ENCODE measurements at places on chromosomes 4 and X. TPM values are rescaled to one million over a fixed set of nuclear protein-coding genes. Genes with fewer than 3 reads are reported as not detected.

TDO2 gene
- total RNA-seq = not detected

PCSK1N gene
- total RNA-seq = 1.6 TPM

NRK gene
- total RNA-seq = 2.5 TPM

RAB40AL gene
- not detected for total RNA-seq

AMER1 gene
- total RNA-seq = 8.3 TPM

ADGRA3 gene
- total RNA-seq = 39.0 TPM

GLRA3 gene
- total RNA-seq = 0.28 TPM

VCX3B gene
- not detected for total RNA-seq

XG gene
- 0.17 TPM for total RNA-seq

SSX5 gene
- not detected for total RNA-seq

HSD17B13 gene
- 0.11 TPM for total RNA-seq

DUSP21 gene
- not detected for total RNA-seq

SLC10A6 gene
- total RNA-seq = not detected

FGF2 gene
- total RNA-seq = 29.8 TPM

GRCh38 chr4:25926462-25926861, 12.4 kb downstream of the SMIM20 start:
- DNase-seq = no peak

DNA sequence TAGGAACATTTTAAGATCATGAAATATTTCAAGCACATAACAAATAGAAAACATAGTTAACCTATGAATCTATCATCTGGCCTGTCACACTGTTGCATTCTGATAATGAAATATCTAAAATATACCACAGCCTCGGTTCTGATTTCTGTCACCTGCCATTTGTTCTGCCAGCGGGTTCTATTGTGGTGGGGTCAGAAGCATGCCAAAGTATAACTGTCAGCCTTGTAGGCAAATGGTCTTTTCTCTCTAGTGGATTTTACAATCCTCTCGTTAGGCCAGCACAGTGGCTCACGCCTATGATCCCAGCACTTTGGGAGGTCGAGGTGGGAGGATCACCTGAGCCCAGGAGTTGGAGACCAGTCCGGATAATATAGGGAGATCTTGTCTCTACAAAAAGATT, 47.9 kb downstream of the HTRA3 start:
- DNase-seq = no peak

DNA sequence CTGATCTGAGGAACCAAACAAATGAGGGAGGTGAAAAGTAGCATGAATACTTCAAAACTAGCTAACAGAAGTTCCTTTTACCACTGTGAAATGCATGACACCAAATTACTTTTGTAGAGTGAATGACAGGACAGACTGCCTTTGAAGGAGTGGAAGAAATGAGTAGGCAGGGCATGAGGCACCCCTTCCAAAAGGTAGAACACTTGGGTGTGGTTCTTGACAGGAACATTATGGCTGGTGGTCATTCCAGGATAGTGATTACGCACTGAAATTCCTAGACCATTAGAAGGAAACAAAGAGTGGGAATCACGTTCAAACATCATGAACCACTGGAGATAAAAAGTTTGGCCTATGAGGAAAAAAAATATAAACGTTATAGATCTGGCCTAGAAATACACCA, 4.9 kb downstream of the HUWE1 start:
- no peak for DNase-seq

DNA sequence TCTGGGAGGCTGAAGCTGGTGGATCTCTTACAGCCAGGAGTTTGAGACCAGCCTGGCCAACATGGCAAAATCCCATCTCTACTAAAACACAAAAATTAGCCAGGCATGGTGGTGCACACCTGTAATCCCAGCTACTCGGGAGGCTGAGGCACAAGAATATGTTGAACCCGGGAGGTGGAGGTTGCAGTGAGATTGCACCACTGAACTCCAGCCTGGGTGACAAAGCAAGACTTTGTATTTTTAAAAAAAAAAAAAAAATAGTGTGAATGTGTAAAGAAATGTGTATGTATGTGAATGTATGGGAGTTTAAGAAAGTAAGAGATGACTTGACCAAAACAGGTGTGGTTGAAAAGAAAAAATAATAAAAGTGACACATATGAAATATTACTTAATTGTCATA, 167.7 kb upstream of the TEX13C start:
- DNase-seq = no peak

DNA sequence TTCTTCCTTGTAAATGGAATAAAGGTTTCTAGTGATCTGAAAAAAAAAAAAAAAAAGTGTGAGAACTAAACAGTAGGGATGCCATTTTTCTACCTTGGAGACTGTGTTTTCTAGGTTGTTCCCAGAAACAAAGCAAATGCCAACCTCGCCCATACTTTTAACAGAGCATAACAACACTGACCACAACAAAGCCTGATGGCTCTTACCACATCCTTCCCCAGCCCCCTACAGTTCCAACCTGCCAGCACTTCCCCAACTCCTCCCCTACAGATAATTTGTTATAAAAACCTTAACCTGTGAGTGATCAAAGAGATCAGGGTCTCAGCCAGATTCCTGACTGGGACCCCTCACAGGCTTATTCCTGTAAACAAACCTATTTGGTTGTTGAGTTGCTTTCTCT, 940.0 kb downstream of the SH3BGRL start:
- DNase-seq = no peak

DNA sequence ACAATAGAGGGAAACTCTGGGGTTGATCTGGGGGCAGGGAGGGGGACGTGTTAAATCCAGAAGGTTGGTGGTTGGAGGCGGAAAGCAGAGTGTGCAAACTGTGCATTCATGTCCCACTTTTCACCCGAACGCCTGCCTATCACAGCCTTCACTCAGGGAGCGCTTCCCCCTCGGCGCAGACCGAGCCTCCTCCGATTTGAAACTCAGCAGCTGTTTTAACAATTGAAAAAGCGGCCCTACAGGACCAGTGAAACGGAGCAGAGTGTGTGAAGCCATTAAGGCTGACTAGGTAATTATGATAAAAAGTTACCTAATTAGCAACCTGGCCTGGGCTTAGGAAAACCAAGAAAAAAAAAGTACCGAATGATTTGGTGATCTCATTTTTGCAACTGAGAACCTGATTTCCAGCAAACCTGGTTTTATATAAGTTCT, 685 bp upstream of the NDNF start:
- DNase-seq = peak; percentile 28

DNA sequence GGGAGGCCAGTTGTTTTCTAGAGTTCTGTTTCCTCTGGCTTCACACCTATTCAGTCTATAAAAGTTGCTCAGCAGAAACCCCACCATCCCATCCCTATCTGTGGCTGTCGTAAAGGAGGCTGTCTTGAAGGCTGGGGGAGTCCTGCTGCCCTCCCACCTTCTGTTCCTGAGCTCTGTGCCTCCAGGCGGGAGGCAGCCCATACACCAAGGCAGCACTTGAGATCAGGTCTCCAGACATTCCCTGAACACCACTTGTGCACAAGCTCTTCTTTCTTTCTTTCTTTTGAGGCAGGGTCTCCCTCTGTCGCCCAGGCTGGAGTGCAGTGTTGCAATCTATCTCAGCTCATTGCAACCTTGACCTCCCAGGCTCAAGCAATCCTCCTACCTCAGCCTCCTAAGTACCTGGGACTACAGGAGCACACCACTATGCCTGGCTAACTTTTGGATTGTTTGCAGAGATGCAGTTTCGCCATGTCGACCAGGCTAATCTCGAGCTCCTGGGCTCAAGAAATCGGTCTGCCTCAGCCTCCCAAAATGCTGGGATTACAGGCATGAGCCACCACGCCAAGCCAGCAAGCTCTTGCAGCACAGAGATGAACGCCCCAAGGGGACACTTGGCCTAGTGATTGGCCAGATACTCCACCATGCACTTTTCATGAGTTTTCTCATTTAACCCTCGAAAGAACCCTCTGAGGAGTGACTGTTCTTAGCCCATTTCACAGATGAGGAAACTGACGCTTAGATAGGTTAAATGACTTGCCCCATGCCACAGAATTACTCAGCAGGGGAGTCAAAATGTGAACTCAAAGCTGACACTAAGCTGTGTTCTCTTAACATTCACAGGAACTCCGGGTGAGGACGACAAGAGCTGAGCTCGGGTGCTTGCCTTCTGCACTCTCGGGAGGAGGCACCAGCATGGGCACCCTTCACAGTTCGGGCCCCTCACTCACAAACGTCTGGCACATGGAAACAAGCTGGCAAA, 55.8 kb upstream of the ENPP6 start:
- no peak for DNase-seq

DNA sequence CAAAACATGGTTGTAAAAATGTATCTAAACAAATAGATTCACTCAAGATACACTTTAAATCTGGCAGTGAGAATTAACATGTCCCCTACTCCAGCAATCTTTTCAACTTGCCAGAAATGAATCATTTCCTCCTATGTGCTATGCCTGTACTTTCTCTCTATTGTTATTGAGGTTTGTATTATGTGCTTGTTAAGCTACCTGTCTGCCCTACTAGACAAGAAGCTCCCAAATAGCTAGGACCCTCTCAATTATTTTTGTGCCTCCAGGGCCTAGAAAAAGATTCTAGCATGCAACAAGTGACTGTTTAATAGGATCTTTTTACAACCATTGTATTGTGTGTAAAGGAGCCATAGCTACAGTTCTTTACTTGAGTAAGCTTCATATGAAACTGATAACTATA, 3.5 kb upstream of the SAP30 start:
- no peak for DNase-seq

- DNase-seq = no peak
These were observed 345.3 kb upstream of the TENM3 start for GRCh38 chr4:181897935-181898334.

DNA sequence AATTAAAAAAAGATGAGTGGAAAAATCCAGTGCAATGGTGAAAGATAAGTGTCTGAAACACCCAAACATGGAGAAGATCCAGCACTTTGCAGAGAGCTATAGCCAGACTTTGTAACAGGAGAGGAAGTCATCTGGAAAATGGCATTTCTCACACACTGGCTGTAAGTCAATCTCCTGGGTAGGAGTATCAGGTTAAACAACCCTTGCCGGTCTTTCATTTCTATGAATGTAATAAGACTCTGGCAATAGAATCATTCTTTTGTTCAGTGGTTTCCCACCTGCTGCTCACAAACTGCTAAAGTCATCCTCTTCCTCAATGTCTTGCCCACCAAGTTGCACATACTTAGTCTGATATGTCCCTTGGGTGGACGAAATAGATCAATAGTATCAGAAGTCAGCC, 94.0 kb upstream of the ATP8A1 start:
- DNase-seq = no peak

- no peak for DNase-seq
These were observed 171.1 kb downstream of the ZNF330 start for GRCh38 chr4:141391771-141392170.

GRCh38 chr4:5893591-5893990, 705 bp upstream of the CRMP1 start:
- DNase-seq = peak; percentile 39

GRCh38 chr4:66273110-66273509, 602.8 kb upstream of the EPHA5 start:
- no peak for DNase-seq

- no peak for DNase-seq
These were observed 9.7 kb upstream of the KLF3 start for GRCh38 chr4:38654273-38654672.

DNA sequence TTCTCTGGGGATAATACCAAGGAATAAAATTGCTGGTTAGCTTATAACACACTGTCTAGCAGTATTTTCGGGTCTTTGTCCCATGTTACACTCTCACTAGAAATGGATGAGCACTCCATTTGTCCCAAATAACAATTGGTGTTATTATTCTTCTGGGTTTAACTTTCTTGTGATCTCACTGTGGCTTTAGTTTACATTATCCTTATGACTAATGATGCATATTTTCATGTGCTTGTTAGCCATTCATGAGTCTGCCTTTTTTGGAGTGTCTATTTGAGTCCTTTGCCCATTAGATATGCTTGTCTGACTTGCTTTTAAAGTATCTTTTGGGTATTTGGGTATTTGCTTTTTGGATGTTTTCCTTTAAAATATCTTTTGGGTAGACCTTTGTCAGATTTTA, 372.9 kb upstream of the TENM3 start:
- DNase-seq = no peak

- no peak for DNase-seq
These were observed 104.8 kb upstream of the KIT start for GRCh38 chr4:54553001-54553400.

DNA sequence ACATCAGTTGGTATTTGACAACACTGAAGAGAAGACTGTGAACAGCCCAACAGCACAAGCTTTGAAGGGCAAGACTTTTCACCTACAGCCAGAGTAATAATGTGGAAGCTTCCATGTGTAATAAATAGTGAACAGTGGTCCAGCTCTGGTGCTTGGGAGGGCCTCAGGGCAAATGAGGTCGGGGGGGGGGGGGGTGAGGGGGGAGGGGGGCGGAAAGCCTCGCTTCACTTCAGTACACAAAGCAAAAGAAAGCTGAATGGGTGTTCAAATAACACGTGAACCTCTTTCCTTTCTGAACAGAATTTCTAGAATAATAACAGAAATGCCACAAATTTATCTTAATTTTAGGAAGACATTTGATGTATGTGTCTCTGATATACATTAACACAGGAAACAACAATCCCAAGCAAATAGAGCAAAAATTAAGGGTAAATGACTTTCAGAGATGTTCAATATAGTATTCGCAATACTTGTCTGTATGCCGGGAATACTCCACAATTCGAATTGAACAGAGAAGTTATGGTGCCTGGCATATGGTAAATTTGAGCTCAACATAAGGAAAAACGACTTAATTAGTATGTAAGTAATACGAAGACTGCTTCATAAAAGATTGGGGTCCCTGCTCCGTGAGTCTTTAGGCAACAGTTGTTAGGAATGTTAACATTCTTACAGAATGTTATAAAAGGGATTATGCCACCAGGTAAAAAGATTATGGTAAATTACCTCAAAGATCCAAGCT, 92.6 kb downstream of the FRYL start:
- no peak for DNase-seq

DNA sequence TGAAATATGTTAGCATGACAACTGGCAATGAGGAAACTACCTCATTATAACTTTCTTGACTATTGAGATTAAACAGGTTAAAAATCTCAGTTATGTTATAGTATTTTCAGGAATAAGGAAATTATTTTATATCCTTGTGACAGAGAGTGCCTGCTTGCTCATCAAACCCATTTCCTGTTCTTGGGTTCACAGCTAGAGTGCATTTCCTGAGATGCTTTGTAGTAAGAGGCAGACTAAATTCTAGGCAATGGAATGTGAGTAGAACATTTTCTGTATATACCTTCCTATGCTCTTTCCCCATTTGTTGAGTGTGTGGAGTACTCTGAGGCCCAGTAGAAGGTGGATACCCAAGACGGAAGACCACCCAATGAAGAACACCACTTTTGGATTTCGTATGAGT, 96.9 kb upstream of the CASK start:
- no peak for DNase-seq

GRCh38 chr4:40530961-40531635, 98.6 kb downstream of the RBM47 start:
- DNase-seq = no peak

DNA sequence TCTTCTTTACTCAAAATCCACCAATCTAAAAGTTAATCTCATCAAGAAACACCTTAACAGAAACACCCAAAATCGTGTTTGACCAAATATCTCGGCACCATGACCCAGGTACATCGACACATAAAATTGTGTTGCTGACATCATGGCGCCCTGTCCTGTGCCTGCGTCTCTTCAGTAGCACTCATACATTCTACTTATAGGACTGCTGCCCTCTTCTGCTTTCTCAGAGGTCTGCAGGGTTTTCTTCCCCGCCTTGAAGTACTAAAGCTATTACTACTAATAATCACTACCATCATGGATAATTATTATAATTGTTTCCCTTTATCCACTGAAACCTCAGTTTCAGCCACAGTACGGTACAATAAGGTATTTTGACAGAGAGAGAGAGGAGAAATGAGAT, 1403.1 kb upstream of the TENM3 start:
- no peak for DNase-seq

All from H7 (cell line).